Keratinocyte (primary cell): ENCODE measurements at places on chromosomes 4 and X. TPM values are rescaled to one million over a fixed set of nuclear protein-coding genes. Genes with fewer than 3 reads are reported as not detected.

The NBDY gene
- polyA plus RNA-seq, result 34.1 to 53.7 TPM (median 41.1 TPM) in 3 replicates

- no peaks in the 10 kb centered on the region for H3K36me3 ChIP-seq
- no peak overlapping the region for H3K27ac ChIP-seq
- DNase-seq, result no peak
- H3K4me1 ChIP-seq, result no peaks in the 10 kb centered on the region
These were observed 334.0 kb downstream of the STIM2 start for GRCh38 chr4:27194599-27195176.

GRCh38 chrX:46319750-46320149 lies 225.5 kb downstream of the ZNF674 start:
- DNase-seq, result no peak
- no peak overlapping the region for H3K27ac ChIP-seq
- H3K27me3 ChIP-seq, result no peaks in the 10 kb centered on the region
- peaks cover 5% of the 10 kb centered on the region for H3K36me3 ChIP-seq
- H3K4me1 ChIP-seq, result peaks cover 23% of the 10 kb centered on the region

The MAPK10 gene
- 4.7 to 8.2 TPM (median 6.8 TPM) in 3 replicates for polyA plus RNA-seq

GRCh38 chrX:51456814-51457213 lies 39.6 kb downstream of the NUDT11 start:
- H3K27ac ChIP-seq, result no peak overlapping the region
- no peak for DNase-seq
- no peaks in the 10 kb centered on the region for H3K4me1 ChIP-seq
- no peak overlapping the region for H3K4me3 ChIP-seq

- peaks cover 5% of the 10 kb centered on the region for H3K4me1 ChIP-seq
- no peak overlapping the region for H3K4me3 ChIP-seq
- H3K27me3 ChIP-seq, result peaks cover 6% of the 10 kb centered on the region
- H3K36me3 ChIP-seq, result no peaks in the 10 kb centered on the region
- H3K27ac ChIP-seq, result no peak overlapping the region
- DNase-seq, result no peak
These were observed 253.2 kb upstream of the RASGEF1B start for GRCh38 chr4:81724925-81725329.

GRCh38 chrX:24985120-24985519 lies 30.6 kb downstream of the ARX start:
- H3K4me1 ChIP-seq, result no peaks in the 10 kb centered on the region
- no peak overlapping the region for H3K27ac ChIP-seq
- DNase-seq, result no peak
- H3K36me3 ChIP-seq, result no peaks in the 10 kb centered on the region
- H3K27me3 ChIP-seq, result no peaks in the 10 kb centered on the region

The GABRA4 gene
- not detected in 3 replicates for polyA plus RNA-seq

The GAGE12J gene
- polyA plus RNA-seq, result not detected in 3 replicates

The OTUD6A gene
- polyA plus RNA-seq, result not detected in 3 replicates

The EXOC1L gene
- polyA plus RNA-seq, result not detected in 3 replicates

DNA sequence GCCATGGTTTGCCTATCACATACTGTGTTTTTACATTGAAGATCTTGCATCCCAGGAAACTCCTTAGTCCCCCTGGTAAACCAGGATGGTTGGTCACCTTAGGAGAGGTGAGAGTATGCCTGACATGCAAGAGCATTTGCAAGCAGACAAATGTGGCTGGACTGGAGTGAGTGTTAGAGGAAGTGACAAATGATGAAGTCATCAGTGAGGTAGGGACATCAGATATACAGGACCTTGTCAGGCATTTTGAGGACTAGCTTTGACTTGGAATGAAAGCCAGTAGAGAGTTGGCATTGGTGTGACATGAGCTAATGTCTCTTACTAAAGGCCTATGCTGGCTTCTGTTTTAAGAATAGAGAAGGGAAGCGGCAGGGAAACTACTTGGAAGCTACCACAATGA lies 124.9 kb downstream of the FRMPD4 start:
- H3K36me3 ChIP-seq, result no peaks in the 10 kb centered on the region
- no peak overlapping the region for H3K27ac ChIP-seq
- H3K4me3 ChIP-seq, result no peak overlapping the region
- peak; percentile 25 for DNase-seq
- peaks cover 5% of the 10 kb centered on the region for H3K4me1 ChIP-seq

- no peaks in the 10 kb centered on the region for H3K27me3 ChIP-seq
- no peaks in the 10 kb centered on the region for H3K36me3 ChIP-seq
- no peaks in the 10 kb centered on the region for H3K4me1 ChIP-seq
- DNase-seq, result no peak
- H3K27ac ChIP-seq, result no peak overlapping the region
These were observed 348.2 kb downstream of the KCTD8 start for GRCh38 chr4:44100456-44100855.

The FAM47E gene
- polyA plus RNA-seq, result 0.16 to 0.29 TPM (median 0.28 TPM) in 3 replicates

GRCh38 chr4:151165205-151166000 lies 66.0 kb downstream of the RPS3A start:
- H3K4me3 ChIP-seq, result no peak overlapping the region
- H3K36me3 ChIP-seq, result peaks cover 3% of the 10 kb centered on the region
- no peak for DNase-seq
- H3K4me1 ChIP-seq, result peaks cover 8% of the 10 kb centered on the region
- no peaks in the 10 kb centered on the region for H3K27me3 ChIP-seq

DNA sequence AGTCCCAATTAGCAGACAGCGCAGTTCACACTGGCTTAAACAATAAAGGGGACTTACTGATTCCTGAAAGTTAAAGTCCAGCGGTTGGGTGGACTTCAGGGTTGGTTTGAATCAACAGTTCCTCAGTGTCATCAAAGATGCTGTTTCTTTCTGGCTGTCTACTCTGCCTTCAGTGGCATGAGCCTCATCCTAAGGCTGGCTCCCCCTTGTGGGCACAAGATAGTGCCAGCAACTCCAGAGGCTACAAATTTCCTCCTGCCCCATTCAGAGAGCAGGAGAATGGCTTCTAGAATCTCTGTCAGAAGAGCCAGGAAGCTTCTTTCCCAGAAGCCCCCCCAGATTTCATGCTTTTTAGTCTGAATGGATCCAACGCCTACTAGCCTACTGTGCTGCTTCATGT lies 82.4 kb upstream of the MTM1 start:
- H3K4me1 ChIP-seq, result peaks cover 4% of the 10 kb centered on the region

DNA sequence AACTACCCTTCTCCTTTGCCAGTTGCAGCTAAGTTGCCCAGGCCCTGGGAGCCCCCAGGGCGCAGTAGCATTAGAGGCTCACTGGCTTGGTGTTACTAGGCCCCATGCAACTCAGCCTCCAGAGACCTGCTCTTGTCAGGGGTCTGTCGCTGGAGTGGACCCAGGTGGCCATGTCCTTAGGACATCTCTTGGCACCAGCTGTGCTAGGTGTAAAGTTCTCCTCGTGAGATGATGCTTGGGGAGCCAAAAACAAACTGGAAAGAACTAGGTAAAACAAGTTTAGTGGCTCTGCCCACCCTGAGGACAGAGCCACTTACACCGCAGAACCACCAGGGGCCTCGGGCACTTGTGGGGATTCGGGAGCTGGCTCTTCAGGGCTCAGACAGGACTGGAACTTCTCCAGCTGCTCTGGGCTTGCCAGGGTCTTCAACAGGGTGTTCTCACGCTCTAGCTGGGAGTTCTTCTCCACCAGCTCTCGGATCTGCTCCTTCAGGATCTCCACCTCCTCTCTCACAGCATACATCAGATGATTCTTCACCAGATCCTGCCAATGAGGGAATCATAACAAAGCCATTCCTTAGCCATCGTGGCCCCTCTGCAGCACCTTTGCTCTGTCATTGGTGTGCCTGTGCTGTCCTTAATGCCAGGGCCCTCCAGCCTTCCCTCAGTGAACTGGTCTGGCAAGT lies 61.2 kb downstream of the TSC22D3 start:
- no peak for DNase-seq
- H3K4me3 ChIP-seq, result no peak overlapping the region
- H3K27me3 ChIP-seq, result no peaks in the 10 kb centered on the region
- peak overlapping the region; percentile 85 for H3K27ac ChIP-seq

GRCh38 chrX:2514131-2514530 lies 13.4 kb upstream of the DHRSX start:
- no peak for DNase-seq
- H3K27ac ChIP-seq, result no peak overlapping the region
- H3K4me1 ChIP-seq, result no peaks in the 10 kb centered on the region
- H3K4me3 ChIP-seq, result no peak overlapping the region
- H3K36me3 ChIP-seq, result no peaks in the 10 kb centered on the region

- H3K4me1 ChIP-seq, result peaks cover 5% of the 10 kb centered on the region
- H3K4me3 ChIP-seq, result no peak overlapping the region
- H3K36me3 ChIP-seq, result no peaks in the 10 kb centered on the region
- H3K27ac ChIP-seq, result no peak overlapping the region
- H3K27me3 ChIP-seq, result no peaks in the 10 kb centered on the region
These were observed 67.7 kb downstream of the RHOH start for GRCh38 chr4:40264497-40264896.

The ADAM29 gene
- polyA plus RNA-seq, result 0.05 TPM in 1 of 3 replicates, not detected in the others

GRCh38 chrX:110852180-110852579 lies 56.6 kb upstream of the CHRDL1 start:
- no peaks in the 10 kb centered on the region for H3K4me1 ChIP-seq
- H3K36me3 ChIP-seq, result no peaks in the 10 kb centered on the region
- peaks cover 5% of the 10 kb centered on the region for H3K27me3 ChIP-seq

DNA sequence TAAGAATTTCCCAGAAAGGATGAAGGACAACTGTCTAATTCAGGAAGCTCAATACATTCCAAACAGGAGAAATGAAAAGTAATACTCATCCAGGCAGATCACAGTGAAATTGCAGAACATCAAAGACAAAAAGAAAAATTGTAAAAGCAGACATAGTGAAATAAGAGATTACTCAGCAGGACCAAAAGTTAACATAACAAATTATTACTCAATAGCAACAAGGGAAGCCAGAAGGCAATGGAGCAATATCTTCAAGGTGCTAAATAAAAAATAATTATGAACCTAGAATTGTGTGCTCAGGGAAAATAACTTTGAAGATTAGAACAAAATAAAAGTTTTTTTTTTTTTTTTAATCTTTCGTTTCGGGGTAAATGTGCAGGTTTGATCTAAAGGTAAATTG lies 30.5 kb upstream of the ENPP6 start:
- H3K27ac ChIP-seq, result no peak overlapping the region
- H3K4me1 ChIP-seq, result no peaks in the 10 kb centered on the region

- H3K27ac ChIP-seq, result no peak overlapping the region
- no peaks in the 10 kb centered on the region for H3K27me3 ChIP-seq
- H3K4me3 ChIP-seq, result no peak overlapping the region
These were observed 114.7 kb downstream of the PRKX start for GRCh38 chrX:3598709-3599108.

DNA sequence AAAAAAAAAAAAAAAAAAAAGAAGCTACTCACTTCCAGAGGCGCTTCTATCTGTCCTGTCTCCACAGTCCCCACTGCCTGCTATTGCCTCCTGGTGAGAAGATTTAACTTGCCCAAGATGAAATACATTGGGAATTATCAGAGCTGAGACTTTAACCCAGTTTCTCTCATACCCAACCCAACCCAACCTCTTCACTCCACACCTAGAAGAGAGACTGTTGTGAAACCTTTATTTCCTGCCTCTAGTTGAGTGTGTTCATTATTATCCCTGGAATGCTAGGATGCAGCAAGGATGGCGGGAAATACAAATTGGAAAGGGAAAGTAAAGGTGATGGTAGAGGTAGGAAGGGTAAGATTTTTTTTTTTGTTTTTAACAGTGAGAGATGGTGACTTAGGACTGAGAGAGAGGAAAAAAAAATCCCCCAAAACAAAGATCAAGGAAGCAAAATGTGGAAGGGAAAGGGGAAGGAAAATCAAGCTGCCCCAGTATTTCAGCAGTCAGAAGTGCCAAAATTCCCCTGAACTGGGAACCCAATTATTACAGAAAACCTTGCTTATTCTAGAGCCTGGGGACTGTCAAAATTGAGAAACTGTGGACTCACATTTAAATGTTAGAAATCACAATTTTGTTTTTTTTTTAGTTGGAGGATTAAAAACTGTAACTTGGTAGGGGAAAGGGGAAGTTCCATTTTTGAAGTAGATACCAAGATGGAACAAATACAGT lies 253.0 kb downstream of the PTTG2 start:
- H3K27ac ChIP-seq, result no peak overlapping the region
- no peak overlapping the region for H3K4me3 ChIP-seq
- no peak for DNase-seq
- no peaks in the 10 kb centered on the region for H3K4me1 ChIP-seq

DNA sequence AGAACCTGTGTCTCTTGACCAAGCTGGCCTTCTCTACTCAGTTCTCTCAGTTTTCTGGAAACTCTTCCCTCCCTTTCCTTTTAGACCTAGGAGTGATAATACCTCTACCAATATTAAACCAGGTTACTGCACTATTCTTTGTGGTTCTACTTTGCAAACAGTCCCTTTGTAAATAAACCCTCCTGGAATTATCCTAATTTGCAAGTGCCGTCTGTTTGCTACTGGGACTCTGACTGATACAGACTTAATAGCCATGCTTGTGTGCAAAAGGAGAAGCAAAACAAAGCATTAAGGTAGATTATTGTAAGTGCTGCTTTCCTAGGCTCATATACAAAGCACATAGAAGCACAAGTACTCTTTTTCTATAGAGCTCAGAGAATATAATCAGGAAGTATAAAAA lies 507.0 kb downstream of the INPP4B start:
- no peaks in the 10 kb centered on the region for H3K27me3 ChIP-seq
- no peak for DNase-seq
- peaks cover 4% of the 10 kb centered on the region for H3K36me3 ChIP-seq
- no peak overlapping the region for H3K4me3 ChIP-seq
- H3K27ac ChIP-seq, result no peak overlapping the region

DNA sequence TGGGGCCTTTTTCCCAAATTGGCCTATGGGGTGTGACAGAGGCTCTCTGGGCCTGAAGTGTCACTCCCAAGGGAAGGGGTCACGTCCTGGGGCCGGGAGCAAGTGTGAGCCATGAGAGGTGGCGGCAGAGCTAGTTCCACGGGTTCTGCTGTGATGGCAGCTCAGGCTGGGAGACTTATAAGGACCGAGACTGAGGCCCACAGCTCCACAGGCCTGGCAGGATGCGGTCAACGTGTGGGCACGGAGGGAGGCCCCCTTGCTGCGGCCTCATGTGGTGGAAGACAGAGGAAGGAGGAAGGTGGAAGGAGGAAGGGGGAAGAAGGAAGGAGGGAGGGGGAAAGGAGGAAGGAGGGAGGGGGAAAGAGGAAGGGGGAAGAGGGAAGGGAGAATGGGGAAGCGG lies 7.2 kb upstream of the CPLX1 start:
- H3K4me3 ChIP-seq, result no peak overlapping the region
- peaks cover 15% of the 10 kb centered on the region for H3K27me3 ChIP-seq
- H3K36me3 ChIP-seq, result no peaks in the 10 kb centered on the region
- H3K4me1 ChIP-seq, result no peaks in the 10 kb centered on the region

The HERC3 gene
- polyA plus RNA-seq, result 24.8 to 26.6 TPM (median 26.3 TPM) in 3 replicates

The F9 gene
- polyA plus RNA-seq, result not detected in 3 replicates

GRCh38 chrX:24542756-24543155 lies 77.7 kb downstream of the PDK3 start:
- H3K27me3 ChIP-seq, result no peaks in the 10 kb centered on the region
- no peaks in the 10 kb centered on the region for H3K36me3 ChIP-seq
- no peak overlapping the region for H3K4me3 ChIP-seq
- no peaks in the 10 kb centered on the region for H3K4me1 ChIP-seq

- H3K27me3 ChIP-seq, result no peaks in the 10 kb centered on the region
- DNase-seq, result no peak
- no peak overlapping the region for H3K4me3 ChIP-seq
- H3K4me1 ChIP-seq, result no peaks in the 10 kb centered on the region
- no peak overlapping the region for H3K27ac ChIP-seq
These were observed 38.5 kb upstream of the YTHDC1 start for GRCh38 chr4:68388347-68388865.
